ENCODE measurements at places on chromosomes 2 and 18.

DNA sequence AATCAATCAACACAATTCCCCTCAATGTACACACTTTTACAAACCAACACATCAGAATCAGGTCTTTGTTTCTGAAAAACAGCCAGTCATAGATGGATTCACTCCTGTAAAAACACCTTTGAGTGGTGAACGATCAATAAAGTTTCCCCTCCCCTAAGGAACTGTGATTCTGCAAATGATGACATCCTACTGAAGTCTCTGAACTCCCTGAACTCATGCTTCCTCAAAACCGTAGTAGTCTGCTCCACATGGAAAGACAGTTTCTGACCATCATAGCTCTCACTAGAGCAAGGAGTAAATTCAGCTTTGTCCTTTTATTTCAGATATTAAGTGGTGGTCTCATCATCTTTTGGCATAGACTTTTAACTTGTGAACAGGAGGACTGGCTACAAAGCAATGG lies 43.5 kb upstream of the ACTR3 start:
- no peak for DNase-seq

DNA sequence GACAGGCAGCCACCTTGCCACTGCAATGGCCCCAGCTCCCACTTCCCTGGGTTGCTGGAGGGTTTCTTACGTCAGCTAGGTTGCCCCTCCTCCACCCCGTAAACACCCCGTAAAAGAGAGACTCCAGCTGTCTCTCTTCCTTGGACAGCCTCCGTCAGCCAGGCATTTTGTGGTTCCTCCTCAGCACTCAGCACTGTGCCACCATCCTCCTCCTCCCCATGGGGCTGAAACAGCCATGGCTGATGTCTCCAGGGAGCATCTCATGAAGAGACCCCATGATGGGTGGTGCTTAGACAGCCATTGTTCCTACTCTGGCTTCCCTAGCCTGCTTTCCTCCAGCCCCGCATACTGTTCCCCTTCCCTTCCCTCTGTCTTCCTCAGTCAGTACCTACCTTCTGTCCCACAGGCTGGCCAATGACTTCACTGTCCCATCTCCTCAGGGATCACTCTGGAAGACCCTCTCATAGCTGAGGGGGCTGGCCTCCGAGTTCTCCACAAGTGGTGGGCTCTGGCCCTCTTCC lies 143.3 kb upstream of the SIX3 start:
- DNase-seq = no peak

GRCh38 chr2:134202371-134202770 lies 51.5 kb upstream of the MGAT5 start:
- DNase-seq = no peak

- no peak for DNase-seq
These were observed 15.2 kb downstream of the DGKD start for GRCh38 chr2:233369462-233369861.

DNA sequence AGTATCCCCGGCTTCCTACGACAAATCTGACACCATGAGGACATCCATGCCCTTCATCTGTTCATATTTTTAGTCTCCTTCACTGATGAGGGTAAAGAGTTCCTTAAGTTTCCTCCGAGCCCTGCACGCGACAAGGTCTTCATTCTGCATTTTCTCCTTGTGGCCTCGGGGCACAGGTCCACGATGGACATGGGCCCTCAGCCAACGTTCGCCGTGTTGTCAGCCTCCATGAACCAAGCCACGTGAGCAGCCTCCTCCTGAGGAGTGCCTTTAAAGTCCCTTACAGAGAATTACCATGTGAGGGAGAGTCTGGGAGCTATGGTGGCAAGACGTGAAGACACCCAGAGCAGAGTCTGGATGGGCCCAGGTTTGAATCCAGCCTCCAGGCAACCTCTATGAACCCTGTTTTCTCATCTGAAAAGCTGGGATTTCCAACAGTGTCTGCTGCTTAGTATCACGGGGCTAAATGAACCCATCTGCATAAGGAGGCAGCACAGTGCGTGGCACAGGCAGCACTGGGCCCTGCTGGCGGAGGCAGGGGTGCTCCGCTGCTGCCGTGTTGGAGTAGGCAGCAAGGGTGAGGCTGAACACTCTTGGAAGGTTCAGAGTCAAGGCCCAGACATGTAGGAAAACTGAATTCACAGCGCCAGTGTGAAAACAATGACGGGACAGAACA lies 54.1 kb downstream of the EIPR1 start:
- no peak for DNase-seq

DNA sequence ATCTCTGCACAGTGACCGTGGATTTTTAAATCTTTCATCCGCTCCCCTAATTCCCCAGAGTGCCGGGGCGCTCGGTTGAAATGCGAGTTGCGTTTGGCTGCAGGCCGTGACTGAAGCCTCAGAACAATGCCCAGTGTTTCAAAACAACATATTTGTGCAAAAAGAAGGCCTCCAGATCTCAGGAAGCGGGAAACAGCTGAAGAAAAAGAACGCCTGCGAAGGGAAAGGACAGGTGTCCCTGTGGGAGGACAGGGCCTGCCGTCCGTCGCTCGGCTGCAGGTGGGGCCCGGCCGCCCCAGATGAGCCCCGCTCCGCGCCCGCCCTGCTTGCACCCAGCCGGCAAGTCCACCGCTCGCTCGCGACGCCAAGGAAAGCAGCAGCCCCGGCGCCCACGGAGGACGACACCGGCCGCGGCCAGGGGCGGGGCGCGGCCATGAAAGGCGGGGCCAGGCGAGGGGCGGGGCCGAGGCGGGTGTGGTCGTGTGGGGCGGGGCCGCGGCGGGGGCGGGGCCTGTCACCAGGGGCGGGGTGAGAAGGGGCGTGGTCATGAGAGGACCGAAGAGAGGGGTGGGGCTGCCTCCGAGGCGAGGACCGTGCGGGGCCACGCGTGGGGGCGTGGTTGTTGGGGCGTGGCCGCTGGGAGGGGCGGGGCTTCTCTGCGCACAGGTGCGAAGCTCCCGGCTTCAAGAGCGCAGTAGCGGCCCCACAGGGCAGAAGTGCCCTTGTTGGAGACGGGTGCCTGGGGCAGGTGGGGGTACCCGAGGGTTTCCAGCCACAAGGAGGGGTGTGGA lies 17.6 kb upstream of the BOK start:
- DNase-seq = peak; percentile 93

- no peak for DNase-seq
These were observed 190.4 kb upstream of the HDAC4 start for GRCh38 chr2:239590995-239591915.

DNA sequence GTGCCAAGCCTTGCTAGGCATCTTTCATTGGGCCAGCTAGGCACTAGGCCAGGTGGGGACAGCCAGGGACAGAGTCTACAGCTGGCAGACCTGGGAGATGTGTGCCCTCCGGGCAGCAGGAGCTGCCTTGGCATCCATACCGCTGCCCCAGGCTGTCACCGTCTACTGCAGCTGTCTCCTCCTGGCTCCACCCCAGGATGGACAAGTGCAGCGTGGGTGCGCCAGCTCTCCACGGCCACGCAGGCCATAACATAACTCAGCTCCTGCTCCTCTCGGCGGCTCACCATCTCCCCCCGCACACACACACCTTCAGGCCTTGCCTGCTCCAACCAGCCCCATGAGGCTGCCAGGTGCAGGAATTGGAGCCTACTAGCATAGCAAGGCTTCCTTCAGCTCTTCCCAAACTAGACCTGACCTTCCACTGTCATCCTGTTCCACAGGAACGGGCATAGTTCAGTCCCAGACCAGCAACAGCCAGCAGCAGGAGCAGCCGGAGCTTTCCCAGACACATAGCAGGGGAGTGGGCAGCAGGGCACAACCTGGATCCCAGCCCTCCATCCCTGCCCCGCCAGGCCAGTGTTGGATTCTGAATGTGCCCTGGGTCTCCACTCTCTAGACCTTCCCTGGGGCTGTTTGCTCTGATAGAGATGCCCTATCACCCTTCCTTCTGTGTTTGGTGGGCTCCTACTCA lies 2.5 kb upstream of the ADRA2B start:
- DNase-seq = no peak

- DNase-seq = no peak
These were observed 560.6 kb upstream of the ID2 start for GRCh38 chr2:8121022-8121825.

DNA sequence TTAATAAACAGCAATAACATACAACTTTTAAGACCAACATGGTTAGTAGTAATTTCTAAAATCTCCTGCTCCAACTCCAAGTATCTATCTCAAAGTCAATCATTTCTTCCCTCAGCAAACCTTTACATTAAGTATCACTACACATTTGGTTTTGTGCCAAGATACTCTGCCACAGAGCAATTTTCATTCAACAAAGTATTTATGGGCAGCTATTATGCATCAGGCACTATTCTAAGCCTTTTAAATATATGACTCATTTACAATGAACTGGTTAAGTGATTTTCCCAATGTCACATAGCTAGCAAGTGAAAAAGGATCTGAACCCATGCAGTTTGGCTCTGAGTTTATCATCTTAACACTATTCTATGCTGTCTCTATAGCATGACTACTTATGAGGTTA lies 264.3 kb downstream of the NOL4 start:
- no peak for DNase-seq

DNA sequence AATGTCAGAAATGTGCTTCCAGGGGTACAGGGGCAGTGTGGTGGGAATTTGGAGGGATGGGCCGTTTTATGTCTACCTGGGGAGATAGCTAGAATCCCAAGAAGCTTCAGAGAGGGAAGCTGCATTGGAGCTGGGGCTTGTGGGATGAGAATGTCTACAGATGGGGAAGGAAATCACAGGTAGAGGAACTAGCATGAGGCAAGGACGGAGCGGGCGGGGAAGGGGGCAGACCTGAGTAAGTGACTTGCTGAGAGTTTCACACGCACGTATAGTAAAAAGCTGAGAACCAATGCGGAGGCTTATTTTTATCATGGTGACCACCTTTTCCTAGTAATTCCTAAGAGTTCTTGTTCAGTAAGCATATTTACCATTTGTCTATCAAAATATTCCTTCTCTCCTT lies 6.3 kb downstream of the C2orf80 start:
- no peak for DNase-seq

All from RWPE1 (cell line).